ENCODE measurements at places on chromosomes 12 and 14. TPM values are rescaled to one million over a fixed set of nuclear protein-coding genes. Genes with fewer than 3 reads are reported as not detected.

Gene ARG2
- total RNA-seq = 35.5 TPM

Gene OAS1
- not detected for total RNA-seq

Gene STAC3
- 2.0 TPM for total RNA-seq

Gene AICDA
- total RNA-seq = 0.22 TPM

Gene L2HGDH
- total RNA-seq = 22.6 TPM

- DNase-seq = no peak
Measured at GRCh38 chr12:132239796-132240668, 89.4 kb downstream of the GALNT9 start.

DNA sequence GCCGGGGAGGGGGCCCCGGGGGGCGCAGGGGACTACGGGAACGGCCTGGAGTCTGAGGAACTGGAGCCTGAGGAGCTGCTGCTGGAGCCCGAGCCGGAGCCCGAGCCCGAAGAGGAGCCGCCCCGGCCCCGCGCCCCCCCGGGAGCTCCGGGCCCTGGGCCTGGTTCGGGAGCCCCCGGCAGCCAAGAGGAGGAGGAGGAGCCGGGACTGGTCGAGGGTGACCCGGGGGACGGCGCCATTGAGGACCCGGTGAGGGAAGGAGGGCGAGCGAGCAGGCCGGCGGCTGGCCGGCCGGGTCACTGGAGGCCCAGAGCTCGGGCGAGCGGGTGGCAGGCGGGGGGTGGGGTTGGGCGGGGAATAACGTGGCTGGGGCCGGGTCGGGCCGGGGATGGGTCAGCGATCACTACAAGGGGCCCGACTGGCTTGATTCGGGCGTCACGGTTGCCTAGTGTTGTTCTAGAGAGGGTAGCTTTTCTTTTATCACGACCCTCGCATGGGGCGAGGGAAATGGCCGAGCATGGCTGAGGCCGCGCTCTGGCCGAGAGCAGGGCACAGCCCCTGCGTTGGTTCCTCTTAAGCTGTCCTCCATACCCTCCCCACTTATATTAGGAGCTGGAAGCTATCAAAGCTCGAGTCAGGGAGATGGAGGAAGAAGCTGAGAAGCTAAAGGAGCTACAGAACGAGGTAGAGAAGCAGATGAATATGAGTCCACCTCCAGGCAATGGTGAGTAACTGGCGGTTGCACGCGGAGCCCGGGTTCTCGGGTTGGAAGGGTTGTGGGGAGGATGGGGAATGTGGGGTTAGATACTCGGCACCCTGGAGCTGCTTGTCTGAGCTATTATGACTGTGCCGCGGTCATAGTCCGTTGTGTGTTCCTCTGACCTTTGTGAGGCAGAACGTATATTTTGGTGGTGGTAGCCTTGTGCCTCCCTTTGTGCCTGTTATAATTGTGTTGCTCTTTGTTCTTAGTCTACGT lies 603 bp downstream of the PABPN1 start:
- no peak for DNase-seq

DNA sequence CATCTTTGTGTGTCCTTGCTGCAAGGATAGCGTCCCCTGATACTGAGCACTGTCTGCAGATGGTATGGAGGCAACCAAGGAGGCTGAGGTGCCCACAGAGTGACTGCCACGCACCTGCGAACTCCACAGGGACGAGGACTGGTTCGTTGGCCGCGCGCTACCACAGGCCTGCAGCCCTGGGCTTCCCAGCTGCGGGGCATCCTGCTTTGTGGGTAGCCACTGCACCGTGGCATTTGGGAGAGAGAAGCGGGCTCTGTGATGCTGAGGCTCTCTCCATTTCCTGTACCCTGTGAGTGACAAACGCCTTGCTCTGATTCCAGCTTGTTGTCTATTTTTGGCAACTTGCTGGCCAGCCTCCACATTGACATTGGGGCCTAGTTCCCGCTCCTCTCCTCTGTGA lies 76.3 kb downstream of the SLC15A4 start:
- DNase-seq = no peak

- DNase-seq = peak; percentile 36
Measured at GRCh38 chr14:21840765-21841164, 167.1 kb upstream of the OR4E1 start.

GRCh38 chr12:1584326-1584725 lies 10.1 kb downstream of the FBXL14 start:
- DNase-seq = no peak

- no peak for DNase-seq
Measured at GRCh38 chr14:67704484-67705089, 2.9 kb downstream of the RDH12 start.

- no peak for DNase-seq
Measured at GRCh38 chr14:61585598-61586543, 109.4 kb upstream of the HIF1A start.

GRCh38 chr14:62158779-62159178 lies 396.6 kb downstream of the SNAPC1 start:
- DNase-seq = no peak

- no peak for DNase-seq
Measured at GRCh38 chr12:52895726-52896189, 9.1 kb downstream of the KRT8 start.

GRCh38 chr12:70354787-70355186 lies 11.3 kb upstream of the KCNMB4 start:
- no peak for DNase-seq
